ENCODE measurements at places on chromosomes 1 and 21.

DNA sequence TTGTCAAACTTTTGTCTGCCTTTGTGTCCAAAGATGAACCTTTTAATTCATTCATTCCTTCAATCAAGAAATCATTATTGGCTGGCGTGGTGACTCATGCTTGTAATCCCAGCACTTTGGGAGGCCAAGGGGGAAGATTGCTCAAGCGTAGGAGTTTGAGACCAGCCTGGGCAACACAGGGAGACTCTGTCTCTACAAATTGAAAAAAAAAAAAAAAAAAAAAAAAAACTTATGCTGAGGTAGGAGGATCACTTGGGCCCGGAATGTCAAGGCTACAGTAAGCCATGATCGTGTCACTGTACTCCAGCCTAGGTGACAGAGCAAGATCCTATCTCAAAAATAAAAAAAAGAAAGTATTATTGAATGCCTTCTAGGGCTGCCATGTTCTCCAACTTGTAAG, 51.3 kb upstream of the CXADR start:
- no peak for DNase-seq

GRCh38 chr1:192513697-192514096, 61.9 kb upstream of the RGS1 start:
- no peak for DNase-seq

- no peak for DNase-seq
Measured at GRCh38 chr1:30129001-30129408, 594.4 kb downstream of the MATN1 start.

GRCh38 chr1:90114521-90115141, 119.7 kb downstream of the ZNF326 start:
- DNase-seq = no peak

GRCh38 chr1:111603979-111604378, 15.6 kb upstream of the RAP1A start:
- DNase-seq = no peak

DNA sequence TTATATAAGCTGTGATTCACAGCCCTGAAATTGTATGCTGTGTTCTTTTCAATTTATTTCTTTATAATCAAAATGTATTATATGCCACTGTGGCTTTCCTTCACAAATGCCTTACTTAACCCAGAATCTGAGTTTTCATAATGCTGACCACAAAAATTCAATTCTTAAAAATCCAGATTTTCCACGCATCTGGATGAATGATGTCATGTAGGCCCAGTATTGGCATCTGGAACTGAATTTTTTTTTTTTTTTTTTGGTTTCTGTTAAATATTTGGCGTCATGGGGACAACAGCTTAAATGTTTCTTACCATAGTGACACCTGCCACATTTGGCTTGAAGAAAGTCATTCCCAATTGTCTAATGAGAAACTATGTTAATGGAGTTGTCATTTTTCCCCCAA, 296.8 kb downstream of the TM2D1 start:
- DNase-seq = no peak

- DNase-seq = no peak
Measured at GRCh38 chr1:77540501-77541161, 141.8 kb downstream of the ZZZ3 start.

DNA sequence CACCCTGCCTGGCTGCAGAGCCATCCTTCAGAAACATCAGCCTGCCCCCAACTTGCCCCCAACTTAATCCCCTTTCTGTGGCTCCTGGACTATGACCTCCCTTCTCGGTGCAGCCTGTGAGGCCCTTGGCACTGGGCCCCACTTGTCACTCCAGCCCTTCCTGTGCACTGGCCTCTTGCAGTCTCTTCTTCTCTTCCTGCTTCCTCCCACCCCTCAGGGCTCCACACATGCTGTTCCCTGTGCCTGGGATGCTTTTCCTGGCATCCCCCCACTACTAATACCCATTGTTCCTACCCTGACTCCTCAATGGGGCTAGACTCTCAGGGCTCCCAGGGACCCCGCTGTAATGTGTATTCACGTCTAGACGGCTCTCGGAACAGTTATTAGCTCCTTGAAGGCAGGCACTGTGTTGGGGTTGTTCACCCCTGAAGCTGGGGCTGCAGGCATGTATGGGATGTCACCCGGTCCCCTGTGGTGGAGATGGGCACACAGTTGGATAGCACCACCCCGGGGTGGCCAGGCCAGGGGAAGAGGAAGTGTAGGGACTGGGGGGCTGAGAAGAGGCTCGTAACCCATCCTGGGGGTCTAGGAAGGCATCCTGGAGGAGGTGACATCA, 4.5 kb downstream of the LDLRAD1 start:
- no peak for DNase-seq

DNA sequence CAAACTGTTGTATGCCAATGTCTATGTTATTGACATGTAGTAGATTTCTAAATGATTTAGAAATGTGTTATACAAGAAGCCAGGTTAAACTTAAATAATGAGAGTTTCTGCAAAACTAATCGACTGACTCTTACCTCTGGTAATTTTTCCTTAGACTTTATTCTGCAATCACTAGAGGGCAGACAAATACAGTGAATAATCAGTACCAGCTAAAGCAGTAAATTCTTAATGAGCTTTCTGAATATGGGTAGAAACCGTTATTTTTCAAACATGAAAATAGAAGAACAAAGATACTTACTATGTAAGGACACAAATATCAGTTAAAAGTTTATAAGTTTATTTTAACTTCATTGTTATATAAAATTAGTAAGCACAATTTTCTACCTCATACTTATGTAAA, 97.9 kb upstream of the RGS1 start:
- no peak for DNase-seq

- no peak for DNase-seq
Measured at GRCh38 chr1:43935711-43936427, 2.3 kb downstream of the ARTN start.

DNA sequence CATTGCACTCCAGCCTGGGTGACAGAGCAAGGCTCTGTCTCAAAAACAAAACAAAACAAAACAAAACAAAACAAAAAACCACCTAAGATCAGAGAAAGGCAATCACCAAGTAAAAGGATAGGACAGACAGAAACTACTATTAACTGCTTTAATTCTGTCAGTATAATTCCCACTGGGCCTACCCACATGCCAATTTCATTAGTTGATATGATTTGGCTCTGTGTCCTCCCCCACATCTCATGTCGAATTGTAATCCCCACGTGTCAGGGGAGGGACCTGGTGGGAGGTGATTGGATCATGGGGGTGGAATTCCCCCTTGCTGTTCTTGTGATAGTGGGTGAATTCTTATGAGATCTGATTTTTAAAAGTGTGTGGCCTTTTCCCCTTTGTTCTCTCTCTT, 27.2 kb upstream of the CAPZB start:
- DNase-seq = no peak

GRCh38 chr1:99623554-99623953, 22.4 kb upstream of the PALMD start:
- DNase-seq = no peak

Data from nucleus accumbens (tissue), 56 donors.